ENCODE measurements at places on chromosomes 6 and 20. TPM values are rescaled to one million over a fixed set of nuclear protein-coding genes. Genes with fewer than 3 reads are reported as not detected.
A peak's percentile ranks its signal among the peaks of the same experiment; 100 is the strongest.

The SAPCD1 gene
- 0.69 TPM for total RNA-seq

DNA sequence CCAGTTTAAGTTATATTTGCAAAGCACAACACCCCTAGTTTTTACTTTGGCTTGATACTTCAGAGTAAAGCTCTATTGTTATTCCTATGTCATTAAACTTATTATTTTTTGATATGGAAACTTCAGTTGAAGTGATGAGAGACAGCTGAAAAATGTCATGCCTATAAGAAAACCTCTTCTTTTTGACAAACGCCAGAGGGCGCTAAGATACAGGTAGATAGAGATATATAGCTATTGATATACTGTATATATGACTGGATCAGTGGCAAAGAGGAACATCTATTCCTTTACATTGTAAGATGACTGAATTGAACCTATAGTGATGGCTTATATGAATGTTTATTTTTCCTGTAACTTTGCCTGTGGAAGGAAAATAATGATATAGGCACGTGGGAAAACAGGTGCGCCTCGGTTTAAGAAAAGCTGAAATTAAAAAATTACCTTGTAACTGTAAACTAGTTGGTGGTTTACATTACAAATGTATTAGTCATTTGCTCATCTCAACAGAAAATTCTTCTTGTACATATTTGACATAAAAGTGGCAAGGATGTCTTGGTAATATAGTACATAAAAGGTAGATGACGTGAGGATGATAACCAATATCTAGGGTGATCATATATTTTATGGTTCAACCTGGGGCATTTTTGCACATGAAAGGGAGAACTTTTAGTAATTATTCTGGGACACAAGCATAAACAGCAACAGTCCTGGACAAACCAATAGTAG lies 74.1 kb downstream of the LAMA4 start:
- DNase-seq = peak; percentile 80

GRCh38 chr6:14513496-14514393 lies 396.2 kb downstream of the CD83 start:
- no peak for DNase-seq

- peak; percentile 56 for DNase-seq
Observed at GRCh38 chr20:18180815-18181214, 43.2 kb downstream of the KAT14 start.

DNA sequence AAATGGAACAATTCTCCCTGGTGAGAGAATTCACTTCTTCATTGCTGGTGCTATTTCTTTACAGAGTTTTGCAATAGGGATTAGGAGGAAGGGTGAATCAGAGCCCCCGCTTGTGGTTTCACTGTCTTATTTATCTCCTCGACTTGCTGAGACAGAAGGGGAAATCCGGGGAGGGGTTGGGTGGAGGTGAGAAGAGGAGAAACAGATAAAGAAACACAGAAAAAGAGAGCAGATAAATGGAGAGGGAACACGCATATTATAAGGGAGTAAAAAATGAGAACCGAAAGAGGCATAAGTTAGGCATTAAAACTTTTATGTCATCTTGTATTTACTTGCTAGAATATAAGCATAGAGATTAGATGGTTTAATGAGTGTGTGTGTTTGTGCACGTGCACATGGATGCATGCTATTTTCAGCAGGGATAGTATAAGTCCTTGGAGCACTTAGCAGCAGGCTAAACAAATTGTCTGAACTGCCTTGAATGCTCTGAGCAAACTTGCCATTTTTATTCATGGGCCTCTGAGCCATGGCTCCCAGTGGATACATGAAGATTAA lies 105.0 kb downstream of the OLIG3 start:
- DNase-seq = peak; percentile 75

- DNase-seq = peak; percentile 99
Observed at GRCh38 chr6:121520337-121521163, 85.1 kb downstream of the GJA1 start.

GRCh38 chr6:41716516-41717391 lies 18.7 kb downstream of the TFEB start:
- DNase-seq = no peak

All from renal cortical epithelial cell (primary cell).